ENCODE measurements at places on chromosomes 16 and 17. TPM values are rescaled to one million over a fixed set of nuclear protein-coding genes. Genes with fewer than 3 reads are reported as not detected.

- H3K36me3 ChIP-seq, result no peaks in the 10 kb centered on the region
- H3K4me1 ChIP-seq, result no peaks in the 10 kb centered on the region
- no peak overlapping the region for H3K4me3 ChIP-seq
Measured at GRCh38 chr16:88013091-88013609, 61.9 kb downstream of the BANP start.

- no peaks in the 10 kb centered on the region for H3K36me3 ChIP-seq
- no peak for DNase-seq
- no peak overlapping the region for H3K4me3 ChIP-seq
- peaks cover 4% of the 10 kb centered on the region for H3K4me1 ChIP-seq
Measured at GRCh38 chr16:19854543-19854876, 30.1 kb downstream of the GPRC5B start.

- no peaks in the 10 kb centered on the region for H3K4me1 ChIP-seq
- no peak overlapping the region for H3K4me3 ChIP-seq
- no peak for DNase-seq
- H3K36me3 ChIP-seq, result no peaks in the 10 kb centered on the region
Measured at GRCh38 chr17:13509527-13509926, 92.2 kb downstream of the HS3ST3A1 start.

GRCh38 chr17:75433218-75433783 lies 23.1 kb upstream of the TMEM94 start:
- no peaks in the 10 kb centered on the region for H3K27me3 ChIP-seq
- no peaks in the 10 kb centered on the region for H3K36me3 ChIP-seq
- H3K4me3 ChIP-seq, result no peak overlapping the region
- H3K4me1 ChIP-seq, result peaks cover 32% of the 10 kb centered on the region
- DNase-seq, result no peak
- H3K27ac ChIP-seq, result no peak overlapping the region

DNA sequence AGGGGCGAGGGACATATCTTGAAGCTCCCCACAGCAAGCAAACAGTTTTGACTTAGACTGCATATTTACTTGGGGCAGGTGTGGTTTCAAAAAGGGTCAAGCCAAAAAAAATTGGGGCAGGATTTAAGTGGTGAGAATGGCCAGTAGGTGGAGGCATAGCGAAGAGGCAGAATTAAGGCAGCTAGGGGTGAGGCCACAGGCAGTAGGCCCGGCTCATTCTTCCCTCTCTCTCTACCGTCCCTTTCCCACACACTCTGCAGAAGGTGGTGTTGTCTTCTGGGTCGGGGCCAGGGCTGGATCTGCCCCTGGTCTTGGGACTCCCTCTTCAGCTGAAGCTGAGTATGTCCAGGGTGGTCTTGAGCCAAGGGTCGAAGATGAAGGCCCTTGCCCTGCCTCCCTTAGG lies 2.6 kb downstream of the SHBG start:
- no peak overlapping the region for H3K4me3 ChIP-seq
- no peaks in the 10 kb centered on the region for H3K36me3 ChIP-seq
- no peak for DNase-seq
- H3K27me3 ChIP-seq, result no peaks in the 10 kb centered on the region
- H3K4me1 ChIP-seq, result peaks cover 3% of the 10 kb centered on the region
- no peak overlapping the region for H3K27ac ChIP-seq

DNA sequence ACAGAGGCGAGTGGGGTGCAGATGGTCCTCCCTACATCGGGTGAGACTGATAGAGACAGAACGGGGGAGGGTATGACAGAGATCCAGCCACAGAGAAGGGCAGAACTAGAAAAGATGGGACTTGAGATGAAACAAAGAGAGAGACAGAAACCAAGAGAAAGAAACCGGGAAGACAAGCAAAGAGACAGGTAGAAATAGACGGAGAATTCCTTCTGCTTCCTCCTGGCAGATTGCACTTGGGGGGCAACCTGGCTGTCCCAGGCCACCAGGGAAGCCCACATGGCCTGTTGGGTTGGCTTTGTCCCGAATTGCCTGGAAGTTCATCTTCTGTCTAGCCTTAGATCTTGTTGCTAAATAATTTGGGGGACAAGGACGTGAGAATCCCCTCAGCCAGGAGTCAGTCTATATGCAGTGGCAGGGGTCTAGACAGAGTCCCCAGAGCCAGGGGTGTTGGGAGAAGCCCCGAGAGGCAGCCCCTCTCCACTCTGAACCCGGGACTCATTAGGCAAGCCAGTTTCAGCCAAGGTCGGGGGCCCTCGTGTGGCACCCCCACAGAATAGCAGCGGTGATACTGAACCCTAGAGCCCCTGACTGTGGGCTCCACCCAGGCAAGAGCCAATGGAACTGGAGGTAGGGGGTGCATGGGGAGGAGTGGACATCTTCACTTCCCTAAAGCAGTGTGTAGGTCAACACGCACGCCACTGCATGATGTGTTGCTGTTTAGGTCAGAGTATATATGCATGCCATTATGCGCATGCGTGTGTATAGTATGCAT lies 627 bp upstream of the TSPOAP1 start:
- H3K27ac ChIP-seq, result peak overlapping the region; percentile 28
- peak overlapping the region; percentile 42 for H3K4me3 ChIP-seq
- H3K4me1 ChIP-seq, result peaks cover 3% of the 10 kb centered on the region
- peaks cover 31% of the 10 kb centered on the region for H3K27me3 ChIP-seq
- no peak for DNase-seq

GRCh38 chr16:63447121-63447520 lies 1410.9 kb upstream of the CDH8 start:
- H3K27ac ChIP-seq, result no peak overlapping the region
- DNase-seq, result no peak
- H3K27me3 ChIP-seq, result no peaks in the 10 kb centered on the region
- no peaks in the 10 kb centered on the region for H3K4me1 ChIP-seq

DNA sequence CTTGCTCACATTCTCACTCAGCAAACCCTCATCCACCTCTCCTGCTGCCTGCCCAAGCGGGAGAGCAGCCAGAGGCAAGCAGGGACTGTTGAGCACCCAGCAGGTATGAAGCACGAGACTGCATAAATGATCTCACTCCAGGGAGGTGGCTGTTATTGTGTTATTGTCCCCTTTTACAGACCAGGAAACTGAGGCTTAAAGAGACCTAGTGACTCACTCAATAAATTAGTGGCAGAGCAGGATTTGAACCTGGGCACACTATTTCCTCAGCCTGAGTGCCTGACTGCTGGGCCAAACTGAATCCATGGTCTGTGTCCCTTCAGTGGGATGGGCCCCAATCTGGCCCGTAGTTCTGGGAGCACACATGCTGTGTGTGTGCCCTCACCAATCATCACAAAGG lies 12.3 kb upstream of the MAP2K3 start:
- H3K4me1 ChIP-seq, result peaks cover 10% of the 10 kb centered on the region
- H3K36me3 ChIP-seq, result no peaks in the 10 kb centered on the region
- H3K27me3 ChIP-seq, result no peaks in the 10 kb centered on the region
- no peak overlapping the region for H3K27ac ChIP-seq

GRCh38 chr16:63703612-63704011 lies 1418.3 kb downstream of the CDH11 start:
- DNase-seq, result no peak
- no peaks in the 10 kb centered on the region for H3K4me1 ChIP-seq
- H3K27ac ChIP-seq, result no peak overlapping the region
- no peaks in the 10 kb centered on the region for H3K27me3 ChIP-seq

GRCh38 chr17:33438578-33438977 lies 145.5 kb upstream of the ASIC2 start:
- H3K27ac ChIP-seq, result no peak overlapping the region
- H3K27me3 ChIP-seq, result no peaks in the 10 kb centered on the region
- no peaks in the 10 kb centered on the region for H3K36me3 ChIP-seq
- DNase-seq, result no peak
- H3K4me1 ChIP-seq, result no peaks in the 10 kb centered on the region

DNA sequence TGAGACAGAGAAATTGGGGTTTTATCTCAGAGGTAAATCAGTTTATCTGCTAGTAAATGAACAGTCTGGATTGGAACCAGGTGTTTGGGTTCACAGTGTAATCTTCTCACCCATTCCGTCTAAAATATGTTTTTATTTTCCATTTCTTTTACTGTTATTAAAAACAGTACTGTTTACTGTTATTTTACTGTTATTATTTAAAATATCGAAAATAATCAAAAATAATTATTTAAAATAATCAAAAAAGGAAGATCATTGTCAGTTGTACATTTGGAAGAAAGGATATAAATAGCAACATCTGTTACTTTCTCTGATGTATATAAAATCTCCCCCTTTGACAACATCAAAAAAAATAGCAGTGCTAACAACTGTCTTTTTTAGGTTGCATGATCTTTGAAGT lies 11.5 kb downstream of the NUP93 start:
- peak overlapping the region; percentile 70 for H3K27ac ChIP-seq
- H3K27me3 ChIP-seq, result no peaks in the 10 kb centered on the region
- no peak overlapping the region for H3K4me3 ChIP-seq

GRCh38 chr16:89071686-89072547 lies 21.7 kb upstream of the ACSF3 start:
- DNase-seq, result no peak
- H3K27ac ChIP-seq, result no peak overlapping the region
- H3K27me3 ChIP-seq, result no peaks in the 10 kb centered on the region
- H3K4me3 ChIP-seq, result no peak overlapping the region

- H3K4me1 ChIP-seq, result peaks cover 15% of the 10 kb centered on the region
- no peak for DNase-seq
- peak overlapping the region; percentile 87 for H3K4me3 ChIP-seq
- H3K36me3 ChIP-seq, result no peaks in the 10 kb centered on the region
- H3K27ac ChIP-seq, result no peak overlapping the region
Measured at GRCh38 chr16:81094771-81095251, 1.4 kb downstream of the GCSH start.

The TP53TG3F gene
- not detected for total RNA-seq

The RPRML gene
- total RNA-seq, result not detected

The STAC2 gene
- total RNA-seq, result 0.18 TPM

The DPEP1 gene
- total RNA-seq, result not detected

The AOC3 gene
- 3.6 TPM for total RNA-seq

The CRYBA1 gene
- not detected for total RNA-seq

The AOC2 gene
- total RNA-seq, result 1.3 TPM

The STH gene
- not detected for total RNA-seq

All from esophagus squamous epithelium (tissue), 5 donors.